ENCODE measurements at places on chromosomes 3 and 15. TPM values are rescaled to one million over a fixed set of nuclear protein-coding genes. Genes with fewer than 3 reads are reported as not detected.

- H3K27me3 ChIP-seq, result peaks cover 31% of the 10 kb centered on the region
- H3K36me3 ChIP-seq, result no peaks in the 10 kb centered on the region
- no peaks in the 10 kb centered on the region for H3K4me1 ChIP-seq
- H3K27ac ChIP-seq, result no peak overlapping the region
Measured at GRCh38 chr15:86919581-86919980, 839.9 kb downstream of the AGBL1 start.

- H3K27ac ChIP-seq, result no peak overlapping the region
- no peak for DNase-seq
- no peaks in the 10 kb centered on the region for H3K36me3 ChIP-seq
- no peaks in the 10 kb centered on the region for H3K27me3 ChIP-seq
Measured at GRCh38 chr3:174101244-174101643, 703.7 kb downstream of the NLGN1 start.

Gene MITF
- total RNA-seq, result 0.50 TPM

GRCh38 chr3:108744762-108745161, 12.4 kb downstream of the RETNLB start:
- no peak for DNase-seq
- H3K27ac ChIP-seq, result no peak overlapping the region
- no peaks in the 10 kb centered on the region for H3K4me1 ChIP-seq
